ENCODE measurements at places on chromosomes 6 and 20.

- no peak for DNase-seq
Observed at GRCh38 chr6:131914234-131914633, 36.9 kb downstream of the CCN2 start.

- no peak for DNase-seq
Observed at GRCh38 chr20:48338717-48339116, 489.1 kb downstream of the PREX1 start.

DNA sequence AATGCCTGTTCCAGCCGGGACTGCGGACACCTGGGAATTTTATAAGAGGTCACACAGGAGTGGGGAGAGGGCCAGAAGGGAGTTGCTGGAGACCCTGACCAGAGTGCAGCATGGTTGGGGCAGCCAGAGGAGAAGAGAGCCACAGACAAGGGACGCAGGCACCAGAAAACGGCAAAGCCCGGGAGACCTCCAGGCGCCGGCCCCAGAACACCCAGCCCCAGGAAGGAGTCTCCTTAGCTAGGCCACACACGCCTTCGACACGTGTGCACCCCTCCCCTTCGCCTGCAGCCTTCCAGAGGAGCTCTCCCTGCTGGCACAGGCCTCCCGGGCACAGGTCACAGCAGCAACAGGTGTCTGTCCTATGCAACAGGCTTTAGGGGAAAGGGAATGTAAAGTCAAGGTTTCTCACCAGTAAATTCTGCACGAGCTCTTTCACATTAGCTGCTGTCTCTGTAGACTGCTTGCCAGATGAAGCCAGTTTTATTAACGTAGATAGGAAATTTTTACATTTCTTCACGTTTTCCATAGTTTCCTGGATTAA, 57.0 kb downstream of the TAF4 start:
- DNase-seq = no peak

- DNase-seq = no peak
Observed at GRCh38 chr20:49701241-49701790, 12.4 kb downstream of the B4GALT5 start.

- no peak for DNase-seq
Observed at GRCh38 chr20:57372157-57372556, 19.0 kb upstream of the RBM38 start.

GRCh38 chr20:49585585-49586245, 17.8 kb upstream of the PTGIS start:
- DNase-seq = no peak

DNA sequence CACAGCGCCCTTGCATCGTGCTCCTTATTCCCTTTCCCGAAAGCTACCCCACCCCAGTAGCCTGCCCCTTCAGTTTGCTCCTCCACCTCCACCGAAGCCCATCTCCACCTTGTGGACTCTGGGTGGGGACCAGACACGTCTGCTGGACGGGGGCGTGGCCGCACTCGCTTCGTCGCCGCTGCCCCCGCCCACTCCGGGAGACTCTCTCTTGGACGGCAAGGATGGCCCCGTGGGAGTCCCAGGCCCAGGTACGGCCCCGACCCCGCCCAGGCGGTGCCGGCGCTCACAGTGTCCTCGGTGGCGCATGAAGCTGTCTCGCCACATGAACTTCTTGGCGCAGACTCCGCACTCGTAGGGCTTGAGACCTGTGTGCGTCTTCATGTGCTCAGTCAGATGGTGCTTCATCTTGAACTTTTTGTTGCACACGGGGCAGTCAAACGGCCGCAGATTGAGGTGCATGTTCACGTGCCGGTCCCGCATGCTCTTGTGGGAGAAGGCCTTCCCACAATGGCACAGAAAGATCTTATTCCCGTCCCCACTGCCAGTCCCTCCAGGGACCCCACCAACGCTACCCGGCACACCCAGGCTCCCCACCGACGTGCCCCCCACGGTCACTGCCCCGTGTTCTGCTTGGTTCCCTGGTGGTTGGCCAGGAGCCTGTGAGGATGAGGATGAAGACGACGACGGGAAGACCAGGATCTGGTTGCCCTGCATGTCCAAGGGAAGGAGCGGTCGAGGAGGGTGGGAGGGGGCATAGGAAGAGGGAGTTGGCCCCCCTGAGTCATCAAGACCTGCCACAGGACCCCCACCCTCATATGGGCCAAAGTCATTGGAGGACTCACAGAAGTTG, 1.3 kb upstream of the TAPBP start:
- no peak for DNase-seq

- DNase-seq = no peak
Observed at GRCh38 chr6:49284180-49284579, 178.9 kb downstream of the MMUT start.

- DNase-seq = no peak
Observed at GRCh38 chr6:47230579-47230978, 79.1 kb downstream of the TNFRSF21 start.

DNA sequence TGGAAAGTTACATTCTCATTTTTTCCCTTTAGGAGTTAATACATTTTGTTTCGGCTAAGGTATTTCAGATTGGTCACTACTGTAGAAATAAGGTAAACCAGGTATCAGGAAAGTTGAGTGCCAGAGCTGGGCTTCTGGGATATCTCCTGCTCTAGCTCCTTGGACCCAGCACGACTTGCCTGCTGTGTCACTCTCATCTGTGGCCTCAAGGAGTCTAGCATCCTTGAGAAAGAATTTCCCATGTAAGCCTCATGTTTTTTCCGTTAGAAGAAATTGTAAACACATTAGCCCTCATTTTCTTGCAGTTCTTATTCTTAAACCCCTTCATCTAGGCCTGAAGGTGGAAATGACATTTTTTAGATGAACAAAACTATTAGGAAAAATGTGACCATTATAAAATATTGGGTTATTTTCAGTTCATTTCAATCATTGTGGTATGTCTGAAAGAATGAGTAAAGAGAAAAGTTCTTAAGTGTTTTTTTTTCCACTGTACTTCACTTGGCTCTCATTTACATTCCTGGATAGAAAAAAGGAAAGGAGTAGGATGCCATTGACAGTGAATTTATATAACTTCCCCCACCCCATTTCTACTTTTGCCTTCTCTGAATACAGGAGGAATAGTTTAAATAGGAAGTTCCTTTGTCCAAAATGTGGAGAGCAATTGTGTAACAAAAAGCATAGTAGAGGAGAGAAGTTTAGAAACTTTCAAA, 46.7 kb downstream of the CD2AP start:
- no peak for DNase-seq

- no peak for DNase-seq
Observed at GRCh38 chr6:7151381-7151780, 43.6 kb downstream of the RREB1 start.

DNA sequence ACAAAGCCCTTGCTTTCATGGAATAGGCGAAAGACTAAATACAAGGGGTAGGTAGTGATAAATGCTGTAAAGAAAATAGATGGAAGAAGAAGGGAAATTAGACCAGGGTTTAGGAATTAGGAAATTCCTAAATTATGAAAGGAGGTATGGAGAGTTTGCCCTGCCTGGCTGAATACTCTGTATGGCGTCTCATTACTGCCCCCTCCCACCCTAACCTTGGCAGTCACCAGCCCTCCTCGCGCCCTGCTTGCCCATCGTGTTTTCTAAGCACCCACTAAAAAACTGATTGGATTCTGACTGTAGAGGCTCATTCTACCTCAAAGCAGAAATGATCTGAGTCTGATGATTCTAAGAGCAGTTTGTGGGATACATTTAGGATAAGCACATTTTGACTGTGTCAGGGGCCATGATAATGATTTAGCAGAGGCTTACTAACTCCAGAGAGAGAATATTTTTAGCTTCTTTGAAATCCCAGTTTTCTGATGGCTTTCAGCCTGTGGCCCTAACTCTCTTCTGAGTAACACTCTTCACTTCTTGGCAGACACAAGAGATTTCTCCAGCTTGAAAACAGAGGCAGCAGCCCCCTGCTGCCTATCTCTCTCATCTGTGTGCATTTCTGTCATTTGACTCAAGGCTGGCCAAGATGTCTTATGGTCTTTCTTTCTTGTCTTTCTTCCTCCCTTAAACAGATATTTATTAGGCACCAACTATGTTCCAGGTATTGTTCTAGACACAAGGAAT, 1.4 kb upstream of the CHD6 start:
- no peak for DNase-seq
